SHP77 (cell line): ENCODE measurements at places on chromosomes 1 and 21.

DNA sequence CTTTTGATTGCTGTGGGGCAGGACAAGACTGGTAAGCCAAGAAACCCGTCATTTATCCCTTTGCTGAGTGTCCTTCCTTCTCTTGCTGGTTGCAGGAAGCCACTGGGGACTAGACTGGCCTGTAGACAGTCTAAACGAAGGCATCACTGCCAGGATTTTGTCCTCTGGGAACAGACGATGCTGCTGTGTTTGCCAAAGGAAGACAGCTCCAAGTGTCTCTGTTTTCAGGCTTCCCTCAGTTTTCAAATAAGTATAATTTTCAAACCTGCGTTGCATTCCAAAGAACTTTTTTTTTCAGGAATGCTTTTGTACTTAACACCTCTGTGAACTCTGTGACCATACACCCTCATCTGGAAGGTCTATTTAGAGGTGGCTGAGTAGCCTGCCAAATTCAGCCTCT is 269.4 kb downstream of the HLX start:
- no peak for DNase-seq

GRCh38 chr1:113978863-113979702 is at the start of gene OLFML3:
OLFML3 (plus strand) TSS chr1:113979474; CDS start chr1:113979517, 43 bp downstream.
- DNase-seq = peak; percentile 86

- no peak for DNase-seq
Observed at GRCh38 chr1:207841293-207841692, 69.6 kb downstream of the CD34 start.

GRCh38 chr1:100443811-100444571 is 91.7 kb downstream of the CDC14A start:
- no peak for DNase-seq

DNA sequence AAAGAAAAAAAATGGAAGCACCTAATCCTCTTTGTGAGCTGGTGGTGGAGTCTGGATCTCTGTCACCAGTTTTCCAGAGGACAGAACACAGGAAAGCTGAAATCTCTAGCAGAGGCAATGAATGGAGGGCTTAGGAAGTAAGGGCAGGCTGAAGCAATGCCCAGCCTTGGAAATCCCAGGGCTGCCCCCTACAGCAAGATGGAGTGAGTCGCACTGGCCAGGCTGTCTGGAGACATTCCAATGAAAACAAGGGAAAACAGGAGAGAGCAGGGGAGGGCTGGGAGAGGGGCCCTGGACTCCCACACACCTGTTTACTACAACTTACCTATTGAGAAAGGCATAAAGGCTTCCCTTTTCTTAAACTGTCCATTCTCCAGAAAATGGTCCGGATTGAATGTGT is 25.9 kb downstream of the CYP2J2 start:
- no peak for DNase-seq

- DNase-seq = no peak
Observed at GRCh38 chr1:233217832-233218231, 77.7 kb downstream of the PCNX2 start.

- DNase-seq = no peak
Observed at GRCh38 chr1:91730801-91731732, 154.9 kb downstream of the TGFBR3 start.

- DNase-seq = no peak
Observed at GRCh38 chr1:235864469-235864868, 2.2 kb downstream of the LYST start.

DNA sequence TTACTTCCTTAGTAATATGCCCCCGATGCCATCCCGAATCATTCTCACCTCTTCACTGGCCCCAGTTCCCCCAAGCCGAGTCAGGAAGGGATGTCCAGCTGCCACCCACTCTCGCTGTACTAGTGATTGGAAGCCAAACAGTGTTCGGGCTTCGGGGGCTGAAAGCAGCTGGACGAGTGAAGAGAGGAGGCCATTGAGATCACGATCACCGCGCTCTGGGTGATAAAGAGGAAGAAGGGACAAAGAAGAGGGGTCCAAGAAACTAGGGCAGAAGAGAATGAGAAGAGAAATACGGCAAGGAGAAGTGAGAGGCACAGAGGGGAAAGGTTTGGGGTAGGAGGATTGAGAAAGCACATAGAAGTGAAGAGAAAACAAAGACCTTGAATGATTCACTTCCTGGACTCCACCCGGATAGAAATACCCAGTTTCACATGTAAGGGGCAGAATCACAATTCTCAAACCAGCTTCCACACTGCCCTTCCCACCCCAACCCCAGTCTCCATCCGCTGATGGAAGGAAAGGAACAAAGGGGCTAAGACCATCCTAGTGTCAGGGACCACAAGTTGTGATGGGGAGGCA is 3.7 kb upstream of the SF3B4 start:
- no peak for DNase-seq

GRCh38 chr1:177256153-177257075 is 85.7 kb downstream of the BRINP2 start:
- peak; percentile 73 for DNase-seq

- no peak for DNase-seq
Observed at GRCh38 chr1:149936170-149936991, at the start of gene MTMR11. MTMR11 (minus strand) TSS chr1:149936879; CDS start chr1:149936647, 232 bp downstream.

- DNase-seq = no peak
Observed at GRCh38 chr1:3577711-3578432, 33.4 kb downstream of the MEGF6 start.

GRCh38 chr21:46604975-46605766 is at the start of gene S100B:
S100B (minus strand) TSS chr21:46605082; CDS start chr21:46602415, 2,667 bp downstream.
- DNase-seq = peak; percentile 47

GRCh38 chr1:167871331-167871730 is 42.6 kb downstream of the ADCY10 start:
- DNase-seq = no peak

GRCh38 chr1:233328142-233328921 is 808 bp downstream of the MAP3K21 start:
- DNase-seq = no peak

DNA sequence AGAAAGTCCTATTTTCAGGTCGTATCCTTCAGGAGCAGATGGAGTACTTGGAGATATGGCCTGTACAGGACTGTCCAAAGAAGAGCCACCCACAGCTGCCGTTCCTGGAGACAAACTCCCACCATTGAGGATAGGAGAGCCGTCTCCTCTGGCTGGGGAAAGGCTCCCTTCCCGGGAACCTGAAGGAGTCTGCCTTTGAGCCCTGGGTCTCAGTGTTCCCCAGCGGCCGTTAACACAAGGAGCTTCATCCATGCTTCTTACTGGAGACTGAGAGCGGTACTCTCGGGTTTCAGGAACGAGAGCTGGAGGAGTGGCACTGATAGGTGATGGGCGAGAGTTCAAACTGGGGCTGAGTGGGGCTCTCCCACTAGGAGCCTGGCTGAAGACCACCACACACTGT is 14.4 kb upstream of the CPLANE2 start:
- DNase-seq = no peak

GRCh38 chr1:198902655-198903054 is 263.8 kb downstream of the PTPRC start:
- no peak for DNase-seq

GRCh38 chr1:99464738-99465137 is 181.2 kb upstream of the PALMD start:
- no peak for DNase-seq

DNA sequence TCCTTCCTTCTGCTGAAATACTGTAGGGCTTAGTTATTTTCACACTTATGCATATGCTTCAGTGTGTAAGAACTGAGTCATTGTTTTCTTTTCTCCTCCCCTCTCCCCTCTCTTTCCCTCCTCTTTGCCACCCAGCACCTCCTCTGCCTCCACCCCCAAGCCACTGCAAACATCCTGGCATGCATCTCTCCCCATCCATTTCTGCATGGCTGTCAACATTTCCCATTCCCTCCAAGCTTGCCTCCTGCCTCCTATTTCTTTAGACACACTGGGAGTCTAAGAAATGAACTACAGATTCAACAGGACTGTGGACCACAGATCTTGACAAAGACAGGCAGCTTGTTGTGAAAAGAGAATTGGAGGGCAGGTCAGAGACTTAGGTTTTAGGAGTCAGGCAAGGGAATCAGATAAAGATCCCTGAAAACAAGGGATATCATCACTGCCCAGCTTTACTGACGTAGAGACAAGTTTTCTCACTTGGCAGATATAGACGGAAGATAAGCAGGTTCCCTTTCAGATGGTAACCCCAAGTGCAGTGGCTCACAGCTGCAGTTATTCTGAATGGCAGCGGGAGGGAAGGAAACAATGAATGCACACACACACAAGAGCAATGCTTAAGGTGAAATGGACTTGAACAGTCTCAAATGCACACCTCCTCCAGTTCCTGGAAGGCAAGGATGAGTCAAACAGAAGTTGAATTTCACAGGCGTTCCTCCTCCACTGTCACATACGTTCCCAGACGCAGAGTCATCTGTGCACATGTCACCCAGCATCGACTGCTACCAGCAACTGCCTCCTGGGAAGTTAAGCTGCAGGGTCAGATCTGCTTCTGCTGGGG is 56.1 kb downstream of the HIVEP3 start:
- no peak for DNase-seq

DNA sequence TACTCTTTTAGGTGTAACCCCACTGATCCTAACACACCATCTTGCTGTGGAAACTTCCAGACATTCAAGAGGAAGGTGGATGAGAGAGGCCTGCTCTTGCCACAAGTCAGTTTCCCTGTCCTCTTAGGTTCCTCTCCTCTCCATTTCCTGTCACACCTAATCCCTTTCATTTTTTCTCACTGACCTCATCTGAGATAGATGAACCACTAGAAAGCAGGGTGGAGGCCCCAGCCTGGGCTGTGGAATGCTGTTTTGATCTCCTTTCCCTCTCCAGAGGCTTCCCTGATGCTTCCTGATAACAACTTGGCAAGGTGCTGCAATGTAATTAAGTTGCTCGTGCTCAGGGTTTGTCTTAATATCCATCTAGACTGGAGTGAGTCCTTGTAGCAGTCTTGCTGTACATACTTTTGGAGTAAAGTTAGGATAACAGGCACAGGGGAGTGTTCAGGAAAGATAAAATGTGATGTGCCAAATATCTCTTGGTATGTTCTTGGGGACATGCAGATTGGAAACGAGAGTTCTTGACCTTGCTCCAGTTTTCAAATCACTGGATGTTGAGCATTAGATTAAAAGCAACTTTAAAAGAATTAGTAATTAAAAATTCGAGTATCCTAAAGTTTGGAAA is 11.2 kb downstream of the LRRC42 start:
- peak; percentile 71 for DNase-seq
